ENCODE measurements at places on chromosomes 2 and 18. TPM values are rescaled to one million over a fixed set of nuclear protein-coding genes. Genes with fewer than 3 reads are reported as not detected.

ZBTB7C gene
- 5.8 TPM for polyA plus RNA-seq

RHOB gene
- 132 TPM for polyA plus RNA-seq

- DNase-seq: no peak
These were observed 112.0 kb downstream of the QPCT start for GRCh38 chr2:37456479-37456878.

DNA sequence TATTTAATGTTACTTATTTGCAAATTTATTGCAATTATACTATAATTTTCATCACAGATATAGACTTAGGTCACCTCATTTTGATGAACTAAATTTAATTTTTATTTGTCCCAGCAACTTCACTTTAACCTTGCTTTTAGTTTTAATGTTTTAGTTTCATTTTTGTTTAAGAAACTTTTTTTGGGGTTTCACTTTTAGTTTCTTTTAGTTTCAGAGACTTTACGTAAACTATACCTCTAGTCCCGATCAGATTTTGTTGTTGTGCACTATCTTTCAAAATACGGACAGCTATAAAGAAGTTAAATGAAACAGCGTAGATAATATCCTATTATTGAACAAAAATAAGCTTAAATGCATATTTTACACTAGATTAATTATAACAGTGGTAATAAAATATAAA, 460.5 kb downstream of the ERBB4 start:
- no peak for DNase-seq

DNA sequence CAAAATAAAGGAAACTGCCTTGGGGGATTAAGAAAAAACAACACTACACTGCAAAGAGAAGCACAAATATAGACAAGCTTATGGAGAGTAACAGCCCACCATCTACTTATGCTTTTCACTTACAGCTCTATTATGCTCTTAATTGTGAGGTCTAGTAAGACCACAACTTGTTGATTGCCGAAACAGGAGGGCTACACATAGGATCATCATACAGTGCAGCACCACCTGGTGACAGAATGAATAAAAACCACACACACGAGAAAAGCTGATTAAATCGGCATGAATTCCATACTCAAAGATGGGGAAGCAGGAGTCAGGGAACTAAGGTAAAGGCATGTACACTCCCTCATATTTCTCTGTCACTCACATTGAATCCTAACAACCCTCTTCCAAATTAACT, 259.2 kb downstream of the IKZF2 start:
- no peak for DNase-seq

DNA sequence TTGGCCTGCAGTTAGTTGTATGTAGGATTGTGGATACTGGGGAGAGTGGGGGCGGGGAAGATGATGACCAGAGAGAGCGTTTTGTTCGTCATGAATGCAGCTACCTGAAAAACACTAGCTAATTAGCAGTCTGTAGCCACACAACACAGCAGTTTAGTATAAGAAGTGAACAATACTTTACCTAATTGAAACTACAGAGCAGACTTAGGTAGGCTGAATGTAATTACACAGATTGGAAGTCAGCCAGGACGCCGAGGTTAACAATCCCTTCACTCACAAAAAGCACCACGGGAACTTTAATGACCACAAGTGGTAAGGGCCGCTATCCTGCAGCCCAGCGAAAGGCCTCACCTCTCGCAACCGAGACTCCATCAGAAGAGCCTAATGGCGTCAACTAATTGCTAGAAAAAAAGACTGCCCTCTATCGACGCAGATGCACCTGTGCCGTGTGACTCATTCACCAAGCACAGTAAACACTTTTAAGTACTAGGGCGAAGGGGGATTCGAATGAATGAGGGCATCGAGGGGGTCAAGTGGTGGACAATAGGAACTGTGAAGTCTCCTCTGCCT, 591.0 kb downstream of the ARHGAP15 start:
- DNase-seq: no peak

GRCh38 chr2:234641086-234641485, 144.2 kb upstream of the ARL4C start:
- no peak for DNase-seq

GRCh38 chr2:98300141-98300874, 45.9 kb upstream of the CNGA3 start:
- DNase-seq: no peak

DNA sequence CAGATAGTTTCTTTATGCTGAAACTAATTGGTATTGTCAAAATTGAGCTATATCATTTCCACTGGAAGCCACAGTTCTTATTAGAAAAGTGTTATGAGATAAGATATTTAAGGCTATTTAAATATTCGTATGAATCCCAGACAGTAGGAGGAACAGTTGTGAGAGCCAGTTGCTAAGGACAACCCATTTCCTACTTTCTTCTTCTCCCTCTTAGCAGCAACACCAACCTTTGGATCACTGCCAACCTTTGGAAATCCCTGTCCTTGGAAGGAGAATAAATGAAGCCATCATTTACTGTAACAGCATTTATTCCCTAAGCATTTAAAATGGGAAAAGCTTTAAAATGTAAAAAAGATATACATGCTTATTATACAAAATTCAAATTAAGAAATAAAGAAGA, 85.8 kb downstream of the PLCL1 start:
- DNase-seq: no peak

DNA sequence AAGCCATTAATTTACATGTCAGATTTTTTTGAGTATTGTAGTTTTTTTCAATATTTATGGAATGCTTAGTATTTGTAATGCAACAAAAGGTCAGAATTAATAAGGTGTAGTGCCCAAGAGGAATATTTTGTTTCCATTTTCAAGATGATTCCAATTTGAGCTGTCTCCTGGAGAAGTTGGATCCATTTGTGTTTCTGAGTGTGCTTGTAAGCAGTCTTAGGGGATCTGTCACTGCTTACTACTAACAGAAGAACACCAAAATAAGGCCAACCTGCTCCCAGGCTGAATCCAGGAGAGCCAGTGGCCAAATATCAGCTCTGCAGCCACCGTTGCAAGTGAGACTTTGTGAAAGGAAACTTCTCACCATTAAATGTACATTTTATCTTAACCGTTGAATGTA, 129.9 kb downstream of the AGAP1 start:
- no peak for DNase-seq
